Progenitor cell of endocrine pancreas (in vitro differentiated cells): ENCODE measurements at places on chromosomes 5 and 9.

- DNase-seq, result no peak
These were observed 1053.5 kb downstream of the NR2F1-AS1 start for GRCh38 chr5:92527311-92528078.

- DNase-seq, result no peak
These were observed 339.6 kb downstream of the DEPDC1B start for GRCh38 chr5:60360355-60360754.

DNA sequence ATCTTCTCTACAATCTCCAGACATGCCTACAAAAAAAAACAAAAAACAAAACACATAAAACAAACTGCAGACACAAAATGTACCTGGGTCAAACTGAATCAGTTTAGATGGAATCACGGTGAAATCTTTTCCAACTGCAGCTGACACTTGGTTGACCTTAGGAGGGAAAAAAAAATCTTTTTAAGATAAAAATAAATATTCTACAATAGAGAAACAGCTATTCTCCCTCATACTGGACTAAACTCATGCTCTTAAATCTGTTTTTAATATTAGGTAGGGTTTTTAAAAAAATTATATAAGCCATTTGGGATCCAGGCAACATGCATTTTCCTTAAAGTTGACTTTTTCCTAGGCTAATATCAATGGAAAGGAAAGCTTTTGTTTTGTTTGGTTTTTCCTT, 33.8 kb upstream of the CER1 start:
- DNase-seq, result no peak

DNA sequence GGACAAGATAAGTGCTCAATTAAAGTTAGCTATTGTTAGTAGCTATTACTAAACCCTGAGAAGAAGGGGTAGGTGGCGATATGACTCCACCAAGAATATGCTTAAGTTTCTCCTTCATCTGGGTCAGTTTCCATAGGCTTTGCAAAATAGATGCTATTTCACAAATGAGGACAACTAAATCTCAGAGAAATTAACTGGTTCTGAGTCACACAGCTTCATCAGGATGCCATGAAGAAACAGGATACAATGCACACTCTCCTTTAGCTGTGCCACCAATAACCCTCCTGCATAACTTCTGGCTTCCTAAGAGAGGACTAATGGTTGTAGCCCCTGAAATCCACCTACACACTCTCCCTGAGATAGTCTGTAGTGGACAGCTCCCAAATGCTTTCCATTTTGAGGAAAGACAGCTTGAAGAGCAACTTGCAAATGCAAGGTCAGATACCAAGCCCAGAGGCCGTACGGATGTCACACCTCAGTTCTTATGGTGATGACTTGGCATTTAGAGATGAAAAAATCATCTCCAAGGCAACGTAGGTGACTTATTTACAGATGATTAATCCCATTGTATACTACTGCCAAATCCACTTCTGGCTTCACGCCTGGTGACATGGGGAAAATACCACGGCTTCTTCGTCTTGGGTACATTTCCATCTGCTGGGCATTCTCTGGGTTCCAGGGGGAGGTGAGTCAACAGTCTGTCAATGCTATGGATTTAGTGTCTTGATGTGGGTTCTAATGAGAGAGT, 251.4 kb upstream of the IL12B start:
- no peak for DNase-seq

GRCh38 chr9:116592970-116593369, 94.1 kb upstream of the TRIM32 start:
- DNase-seq, result no peak

DNA sequence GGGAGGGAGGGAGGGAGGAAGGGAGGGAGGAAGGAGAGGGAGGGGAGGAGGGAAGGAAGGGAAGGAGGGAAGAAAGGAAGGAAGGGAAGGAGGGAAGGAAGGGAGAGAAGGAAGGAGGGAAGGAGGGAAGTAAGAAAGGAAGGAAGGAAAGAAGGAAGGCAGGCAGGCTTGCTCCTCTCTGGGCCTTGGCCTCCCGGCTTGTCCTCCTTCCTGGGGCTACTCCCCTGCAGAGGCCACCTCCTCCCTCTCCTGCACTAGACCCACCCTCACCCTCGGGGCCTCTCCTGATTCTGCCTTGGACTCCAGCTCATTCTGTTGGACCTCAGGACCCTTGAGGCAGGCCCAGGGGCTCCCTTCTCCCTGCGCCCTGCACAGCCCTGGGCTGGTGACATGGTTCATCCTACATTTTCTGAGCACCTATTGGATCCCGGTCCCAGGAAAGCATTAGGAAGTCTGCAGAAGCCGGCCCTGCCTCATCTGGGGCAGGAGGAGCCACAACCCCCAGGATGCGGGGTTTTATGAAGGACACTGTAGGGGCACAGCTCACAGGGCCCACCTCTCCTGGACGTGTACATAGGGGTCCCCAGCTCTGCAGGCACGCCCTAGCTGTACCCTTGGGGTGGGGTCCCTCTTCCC, 23.0 kb downstream of the LHX3 start:
- no peak for DNase-seq

DNA sequence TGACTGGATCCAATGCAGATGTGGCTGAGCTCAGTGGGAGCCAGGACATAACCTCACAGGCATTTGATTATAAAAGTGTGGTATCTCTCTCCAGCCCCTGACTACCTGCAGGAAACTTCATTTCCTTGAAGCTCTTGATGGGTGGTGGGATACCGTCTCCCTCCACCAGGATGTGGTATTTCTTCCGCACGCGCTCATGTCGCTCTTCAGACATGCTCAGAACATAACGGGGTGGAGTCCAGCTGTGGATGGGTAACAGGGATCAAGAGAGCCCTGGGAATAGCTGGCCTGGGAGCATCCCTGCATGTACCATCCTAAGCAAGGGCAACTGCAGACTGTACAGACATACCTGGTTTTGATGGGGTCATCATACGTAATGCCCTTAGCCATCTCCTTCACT, 1.2 kb downstream of the DDX41 start:
- no peak for DNase-seq

DNA sequence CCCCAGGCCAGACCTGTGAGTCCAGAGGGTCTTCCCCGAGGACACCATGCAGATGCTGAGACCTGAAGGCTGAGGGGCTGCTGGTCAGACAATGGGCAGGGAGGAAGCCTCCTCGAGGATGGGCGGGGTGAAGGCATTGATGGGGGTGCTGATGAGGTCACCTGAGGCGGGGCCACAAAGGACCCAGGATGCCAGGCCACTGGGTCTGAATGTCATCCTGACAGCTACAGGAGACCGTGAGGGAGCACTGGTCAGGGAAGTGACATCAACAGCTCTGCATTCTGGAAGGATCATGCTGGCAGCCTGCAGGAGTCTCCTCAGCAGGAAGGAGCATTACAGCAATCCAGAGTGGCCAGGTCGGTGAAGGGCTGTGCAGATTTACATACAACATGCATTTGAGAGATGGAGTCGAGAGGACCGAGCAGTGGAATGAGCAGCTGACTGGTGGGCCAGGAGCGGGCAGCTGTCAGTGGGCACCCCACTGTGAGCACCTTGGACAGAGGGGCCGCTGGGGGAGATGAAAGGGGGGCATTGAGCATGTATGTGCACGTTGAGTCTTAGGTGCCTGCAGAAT, 77.7 kb upstream of the ADAMTS2 start:
- no peak for DNase-seq

GRCh38 chr9:130942084-130942483, 3.0 kb upstream of the FIBCD1 start:
- DNase-seq, result no peak

DNA sequence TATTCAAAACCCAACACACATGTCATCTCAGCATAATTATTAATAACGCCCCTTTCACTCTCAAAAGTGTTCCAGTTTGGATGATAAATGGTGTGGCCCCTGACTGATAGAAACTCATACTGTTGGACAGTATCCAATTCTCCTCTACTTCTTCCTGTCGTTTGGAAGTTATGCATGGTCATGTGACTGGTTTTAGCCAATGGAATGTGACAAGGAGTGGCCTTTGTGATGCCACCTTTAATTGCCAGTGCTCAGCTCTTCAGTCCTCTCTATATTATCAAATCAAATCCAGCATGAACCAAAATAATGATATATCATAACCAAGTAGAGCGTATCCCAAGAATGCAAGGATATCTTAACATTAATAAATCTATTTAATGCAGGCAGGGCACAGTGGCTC, 117.8 kb upstream of the SPIN1 start:
- no peak for DNase-seq

- no peak for DNase-seq
These were observed 83.0 kb downstream of the AGTPBP1 start for GRCh38 chr9:85658716-85659115.

DNA sequence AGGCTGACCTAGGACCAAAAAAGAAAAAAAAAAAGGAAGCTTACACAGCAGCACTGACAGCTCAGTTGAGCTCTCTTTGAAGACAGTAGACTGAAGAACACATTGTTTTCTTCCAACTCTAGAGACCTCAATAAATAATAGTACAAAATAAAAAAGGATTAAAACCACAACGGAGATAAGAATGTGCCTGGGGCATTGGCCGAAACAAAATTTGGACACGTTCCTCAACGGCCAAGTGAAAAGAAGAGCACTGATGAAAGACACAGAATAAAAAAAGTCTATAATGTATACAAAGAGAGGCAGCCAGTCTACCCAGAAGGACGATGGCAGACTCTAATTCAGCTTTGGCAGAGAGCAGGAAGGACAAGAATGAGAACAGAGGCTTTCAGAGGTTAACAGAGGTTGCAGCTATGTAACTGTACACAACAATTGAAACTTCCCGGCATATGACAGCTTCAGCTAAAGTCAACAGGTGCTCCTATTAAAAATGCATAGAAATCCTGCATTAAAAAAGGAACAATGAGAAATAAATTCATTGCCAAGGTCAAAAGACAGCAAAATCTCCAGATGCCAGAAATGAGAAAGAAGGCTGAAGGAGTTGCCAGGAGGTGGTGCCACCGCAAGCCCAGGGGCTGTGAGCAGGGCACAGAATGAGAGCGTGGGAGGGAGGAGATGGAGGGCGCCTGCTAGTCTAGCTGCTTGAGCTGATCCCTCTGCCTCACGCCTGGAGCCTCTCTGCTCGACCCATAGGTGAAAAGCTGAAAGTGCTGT, 113.9 kb downstream of the DCP2 start:
- DNase-seq, result no peak

GRCh38 chr5:110225949-110226348, 500.5 kb downstream of the TMEM232 start:
- no peak for DNase-seq

GRCh38 chr5:88236866-88237642, 31.6 kb downstream of the TMEM161B start:
- no peak for DNase-seq

DNA sequence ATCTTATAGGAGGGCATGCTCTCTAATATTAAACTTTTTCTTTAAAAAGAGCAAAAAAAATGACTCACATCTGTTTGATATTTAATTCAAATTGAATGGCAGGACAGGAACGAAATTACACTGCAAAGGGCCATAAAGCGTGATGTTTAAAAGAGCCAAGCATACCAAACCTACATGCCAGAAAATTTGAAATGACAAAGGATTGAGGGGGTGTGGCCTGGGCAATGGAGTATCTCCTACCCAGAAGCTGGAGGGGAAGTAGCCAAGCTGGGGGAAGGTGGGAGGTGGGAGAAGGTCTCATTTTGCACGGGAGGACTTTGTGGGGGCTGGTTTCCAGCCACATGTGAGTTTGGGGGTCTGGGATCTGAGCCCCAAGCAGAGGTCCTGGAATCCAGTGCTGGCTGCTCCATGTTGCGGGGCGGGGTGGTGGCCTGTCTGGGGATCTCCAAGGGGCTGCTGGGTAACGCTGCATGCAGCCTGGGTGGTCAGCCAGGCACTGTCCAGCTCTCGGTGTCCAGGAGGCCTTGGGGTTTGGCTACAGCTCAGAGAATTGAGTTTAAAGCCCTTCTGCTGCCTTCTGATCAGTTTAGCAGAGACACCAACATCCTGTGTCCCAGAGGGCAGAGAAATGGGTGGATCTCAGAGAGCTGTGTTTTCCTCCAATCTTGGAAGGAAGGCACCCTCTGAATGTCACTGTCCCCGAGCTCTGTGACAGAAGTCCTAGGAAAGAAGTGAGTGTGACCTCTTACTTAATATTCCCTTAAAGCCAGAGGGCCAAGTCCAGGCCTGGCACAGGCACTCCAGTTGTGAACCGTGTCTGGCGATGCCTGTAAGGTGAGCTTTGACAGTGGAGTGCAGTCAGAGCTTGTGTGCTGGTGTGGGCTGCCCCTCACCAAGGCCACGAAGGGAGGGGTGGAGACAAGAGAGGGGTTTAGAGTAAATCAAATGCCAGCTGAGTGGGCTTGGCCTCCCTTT, 7.6 kb downstream of the DCANP1 start:
- no peak for DNase-seq

GRCh38 chr9:19224563-19224962, 5.9 kb upstream of the DENND4C start:
- no peak for DNase-seq

GRCh38 chr5:124279146-124279876, 467.1 kb downstream of the ZNF608 start:
- no peak for DNase-seq

- DNase-seq, result no peak
These were observed 642 bp downstream of the RBM22 start for GRCh38 chr5:150700246-150700593.

DNA sequence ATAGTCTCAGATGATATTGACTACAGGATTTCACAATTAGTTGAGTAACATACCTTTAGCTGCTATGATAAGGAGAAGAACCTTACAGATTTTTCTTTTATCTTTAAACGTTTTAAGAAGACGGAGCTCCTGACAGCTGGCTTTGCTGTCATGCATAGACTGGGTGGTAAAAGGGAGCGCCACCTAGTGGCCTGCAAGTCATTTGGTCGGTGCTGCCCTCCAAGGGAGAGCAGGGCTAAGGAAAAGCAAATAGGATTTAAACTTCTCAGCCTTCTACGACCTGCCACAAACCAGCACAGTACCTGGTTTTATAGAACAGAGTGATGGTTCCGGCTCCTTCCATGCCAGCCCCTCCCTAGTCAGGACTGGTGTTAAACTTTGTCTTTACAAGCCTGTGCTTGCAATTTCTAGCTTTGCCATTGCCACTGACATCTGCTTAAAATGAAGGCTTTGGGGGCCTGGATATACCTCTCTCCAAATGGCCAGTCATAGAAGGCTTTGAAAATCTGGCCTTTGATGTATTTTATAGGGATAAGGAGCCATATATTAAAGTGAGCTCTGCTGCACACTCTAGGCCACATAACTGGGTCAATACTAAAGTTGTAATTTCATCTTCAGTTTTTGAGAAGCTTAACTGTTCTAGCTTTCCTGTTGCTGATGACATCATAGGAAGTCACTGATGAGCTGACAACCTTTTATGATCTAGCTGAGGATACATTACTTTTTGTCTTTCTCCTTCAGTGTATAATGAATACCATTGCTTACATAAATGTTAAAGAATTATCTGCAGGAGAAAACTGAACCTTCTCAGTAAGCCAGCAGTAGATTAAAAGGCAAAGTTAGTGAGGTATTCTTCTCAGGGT, 31.1 kb upstream of the ADAMTSL1 start:
- DNase-seq, result peak; percentile 59
